Germinal center (tissue), 1 donor: ENCODE measurements at places on chromosomes 6 and 20.

- no peak for DNase-seq
Measured at GRCh38 chr20:50569864-50570836, 60.0 kb downstream of the PTPN1 start.

- no peak for DNase-seq
Measured at GRCh38 chr6:87553159-87553765, 36.5 kb downstream of the RARS2 start.

DNA sequence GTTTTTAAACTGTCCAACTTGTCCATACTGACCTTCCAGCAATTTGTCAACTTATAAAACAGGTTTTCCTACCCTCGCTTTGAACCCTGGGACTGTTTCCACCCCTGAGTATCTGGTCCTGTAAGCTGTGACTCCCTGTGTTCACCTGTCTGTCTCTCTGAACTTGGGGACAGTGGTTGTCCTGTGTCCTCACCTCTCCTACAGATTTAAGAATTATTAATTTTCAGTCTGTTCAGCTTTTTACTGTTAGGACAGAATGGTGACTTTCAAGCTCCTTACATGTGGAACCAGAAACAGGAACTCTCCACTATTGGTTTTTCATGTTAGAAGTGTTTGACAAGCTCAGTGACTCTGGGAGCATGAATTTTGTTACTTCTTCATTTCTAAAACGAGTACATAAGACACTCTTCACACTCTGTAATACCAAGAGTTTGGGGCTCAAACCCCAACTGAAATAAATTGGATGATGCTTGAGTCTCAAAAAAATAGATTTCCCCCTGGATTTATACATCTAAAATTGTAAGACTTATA is 713.9 kb downstream of the COL12A1 start:
- no peak for DNase-seq

DNA sequence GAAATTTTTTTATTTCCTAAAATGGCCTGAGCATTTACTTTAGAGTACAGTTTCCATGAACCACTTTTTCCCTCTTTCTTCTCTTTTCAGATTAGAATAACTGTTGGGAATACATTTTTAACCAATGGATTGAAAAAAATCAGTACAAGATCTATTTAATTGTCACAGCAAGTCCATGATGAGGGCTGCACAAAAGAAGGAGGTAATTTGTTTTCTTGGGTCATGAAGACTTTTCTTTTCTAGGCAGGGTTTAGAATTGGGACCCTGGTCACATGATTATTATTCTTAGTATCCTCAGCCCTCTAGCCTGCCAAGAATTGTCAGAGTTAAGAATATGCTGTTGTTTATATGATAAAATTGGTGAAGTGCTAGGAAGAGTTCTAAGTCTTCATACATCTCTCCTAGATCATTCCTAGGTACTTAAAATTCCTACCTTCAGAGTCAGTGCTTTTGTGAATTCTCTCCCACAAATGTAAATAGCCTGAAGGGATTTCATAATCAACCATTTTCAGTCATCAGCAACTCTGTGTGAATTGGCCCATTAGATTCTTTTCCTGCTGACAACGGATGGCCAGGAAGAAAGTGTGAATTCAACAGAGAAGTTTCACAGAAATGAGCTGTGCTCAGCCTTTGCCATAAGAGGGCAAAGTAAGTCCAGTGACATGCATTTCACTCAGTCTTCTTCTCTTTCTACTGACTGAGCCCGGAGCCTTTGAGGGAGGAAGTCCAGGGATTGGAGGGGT is 32.4 kb upstream of the TPBG start:
- no peak for DNase-seq

GRCh38 chr6:2918936-2919335 is 15.8 kb upstream of the SERPINB9 start:
- no peak for DNase-seq

GRCh38 chr6:14770040-14770439 is 475.8 kb upstream of the JARID2 start:
- no peak for DNase-seq

DNA sequence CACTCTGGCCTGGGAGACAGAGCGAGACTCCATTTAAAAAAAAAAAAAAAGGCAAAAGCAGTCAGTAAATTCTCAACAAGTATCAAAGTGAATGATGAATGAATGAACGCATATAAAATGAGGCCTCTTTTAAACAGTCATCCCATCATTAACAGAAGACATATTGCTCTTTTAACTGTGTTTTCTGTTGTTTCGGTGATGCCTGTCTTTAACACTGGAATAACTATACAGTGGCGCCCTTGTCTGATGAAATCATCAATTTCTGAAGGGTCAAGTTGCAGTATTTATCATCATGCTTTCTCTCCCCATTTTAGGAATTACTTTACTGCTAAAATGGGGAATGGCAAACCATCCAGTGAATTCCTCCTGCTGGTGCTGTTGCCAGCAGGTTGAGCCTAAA is 45.7 kb upstream of the SNX9 start:
- DNase-seq, result no peak

- no peak for DNase-seq
Measured at GRCh38 chr20:45997187-45997586, 11.5 kb upstream of the MMP9 start.

DNA sequence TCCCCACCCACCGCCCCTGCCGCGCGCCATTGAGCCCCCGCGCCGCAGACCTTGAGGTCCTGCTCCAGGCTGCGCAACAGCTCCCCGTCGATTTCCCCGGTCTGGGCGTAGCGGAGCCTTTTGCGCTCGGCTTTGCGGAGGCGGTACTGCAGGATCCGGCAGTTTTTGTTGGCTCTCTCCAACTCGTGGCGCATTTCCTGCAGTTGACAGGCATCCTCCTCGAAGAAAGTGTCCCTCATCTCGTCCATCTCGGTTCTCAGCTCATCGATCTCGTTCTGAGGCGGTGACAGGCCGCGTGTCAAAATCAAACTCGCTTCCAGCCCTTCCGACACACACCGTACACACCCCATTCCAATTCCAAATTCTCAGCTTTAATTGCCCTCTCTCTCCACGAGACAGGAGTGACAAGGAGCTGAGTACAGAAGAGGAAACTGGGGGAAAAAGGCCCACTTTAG is 4.3 kb downstream of the MTCL3 start:
- no peak for DNase-seq

- DNase-seq, result no peak
Measured at GRCh38 chr20:3679749-3680700, 1.8 kb downstream of the ADAM33 start.

GRCh38 chr6:84581494-84582259 is 182.7 kb downstream of the TBX18 start:
- no peak for DNase-seq

- DNase-seq, result peak; percentile 35
Measured at GRCh38 chr6:21596145-21596948, 2.8 kb downstream of the SOX4 start.

GRCh38 chr6:16625291-16626265 is 135.7 kb downstream of the ATXN1 start:
- DNase-seq, result no peak

GRCh38 chr6:7467007-7467897 is 74.2 kb upstream of the DSP start:
- DNase-seq, result no peak

DNA sequence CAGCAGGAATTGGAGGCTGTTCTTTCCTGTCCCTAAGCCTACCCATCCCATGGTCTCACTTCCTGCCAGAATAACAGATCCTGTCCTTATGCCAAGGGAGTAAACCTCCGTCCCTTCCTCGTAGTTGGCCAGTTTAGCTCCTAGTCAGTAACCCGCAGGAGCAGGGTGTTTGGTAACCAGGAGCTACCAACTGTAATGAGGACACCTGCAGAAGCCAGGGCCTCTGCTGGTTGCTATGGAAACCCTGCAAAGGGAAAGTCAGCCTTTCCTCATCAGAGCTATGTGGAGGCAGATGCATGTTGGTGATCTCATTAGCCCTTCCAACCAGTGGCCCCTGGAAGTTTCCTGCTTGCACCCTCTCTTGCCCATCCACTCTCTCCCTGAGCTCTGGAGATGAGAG is 368.2 kb upstream of the SULF2 start:
- DNase-seq, result no peak

- DNase-seq, result peak; percentile 88
Measured at GRCh38 chr6:33313709-33314514, at the start of gene TAPBP. TSS of gene TAPBP (minus strand) at chr6:33314078. CDS start at chr6:33314041, 37 bp downstream.

- DNase-seq, result no peak
Measured at GRCh38 chr6:7433121-7433617, 43.6 kb downstream of the RIOK1 start.

DNA sequence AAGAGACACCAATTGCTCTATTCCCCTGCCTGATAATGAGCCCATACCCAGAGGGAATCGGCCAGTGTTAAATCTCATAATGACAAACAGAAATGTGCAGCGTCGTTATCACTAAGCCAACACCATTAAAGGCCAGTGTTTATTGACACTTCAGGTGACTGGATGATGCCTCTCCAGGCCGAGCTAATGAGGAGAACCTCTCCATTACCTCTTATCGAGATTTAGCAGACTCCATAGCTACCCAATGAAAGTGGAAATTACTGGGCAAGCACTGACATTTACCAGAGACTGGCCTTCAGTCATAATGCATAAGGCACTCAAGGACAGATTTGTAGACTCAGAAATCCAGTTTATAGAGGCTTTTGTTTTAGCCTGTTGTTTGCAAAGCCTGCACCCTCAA is 669.5 kb downstream of the MAFB start:
- DNase-seq, result no peak

- DNase-seq, result no peak
Measured at GRCh38 chr6:127938701-127939100, 37.8 kb upstream of the THEMIS start.

GRCh38 chr6:33863723-33864440 is 60.1 kb upstream of the MLN start:
- no peak for DNase-seq

- no peak for DNase-seq
Measured at GRCh38 chr20:22583773-22584521, 425 bp downstream of the FOXA2 start.
